ENCODE measurements at places on chromosomes 16 and 17.

DNA sequence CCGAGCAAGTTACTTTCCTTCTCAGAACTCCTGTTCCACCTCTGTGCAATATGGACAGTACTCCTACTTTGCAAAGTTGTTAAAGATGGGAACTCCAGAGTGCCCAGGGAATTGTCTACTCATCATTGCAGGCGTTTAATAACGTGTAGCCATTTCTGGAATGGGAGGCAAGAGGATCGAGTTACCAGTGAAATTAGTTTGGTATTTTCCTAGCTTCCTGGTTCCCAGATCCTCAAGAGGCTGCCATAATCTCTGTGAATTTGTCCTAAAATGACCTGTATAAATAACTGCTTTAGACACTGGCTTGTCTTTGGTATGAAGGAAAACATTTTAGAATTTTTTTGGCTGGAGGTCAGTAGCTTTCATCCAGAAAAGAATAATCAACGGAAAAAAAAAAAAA lies 27.7 kb downstream of the WWOX start:
- no peak for DNase-seq

DNA sequence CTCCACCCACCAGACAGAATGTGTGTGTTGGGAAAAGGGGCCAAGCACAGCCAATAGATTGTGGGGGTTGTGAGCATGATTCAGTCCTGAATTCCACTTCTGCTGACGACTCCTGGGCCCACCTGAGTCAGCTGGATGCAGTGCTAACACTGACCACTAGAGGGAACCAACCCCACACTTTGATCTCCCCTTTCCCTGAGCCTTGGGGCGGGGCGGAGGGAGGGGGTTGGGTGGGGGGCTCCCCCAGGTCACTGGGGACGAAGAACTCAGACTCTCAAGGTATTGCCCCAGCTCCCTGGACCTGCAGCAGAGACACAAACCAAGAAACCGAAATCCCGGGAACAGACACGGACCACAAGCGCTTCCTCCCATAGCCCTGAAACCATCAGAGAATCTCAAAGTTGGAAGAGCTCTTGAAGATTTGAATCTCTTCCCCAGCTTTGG lies 621 bp upstream of the CSHL1 start:
- DNase-seq: peak; percentile 23

DNA sequence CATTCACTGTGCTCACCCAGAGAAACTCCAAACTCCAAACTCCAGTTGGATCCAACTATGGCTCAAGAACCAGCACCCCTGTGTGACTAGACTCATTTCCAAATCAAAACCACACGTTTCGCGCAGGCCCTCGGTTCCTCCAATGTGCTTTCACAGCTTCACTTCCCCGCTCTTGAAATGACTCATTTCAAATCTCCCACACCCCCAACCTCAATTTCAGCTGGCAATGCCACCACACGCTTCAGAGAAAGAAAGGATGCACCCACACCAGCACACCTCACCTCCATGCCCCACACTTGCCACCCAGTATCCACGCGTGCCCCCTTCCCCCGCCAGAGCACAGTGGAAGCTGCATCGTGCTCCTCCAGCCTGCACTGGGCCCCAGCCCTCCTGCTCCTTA lies 9.0 kb downstream of the TMEM92 start:
- peak; percentile 77 for DNase-seq

DNA sequence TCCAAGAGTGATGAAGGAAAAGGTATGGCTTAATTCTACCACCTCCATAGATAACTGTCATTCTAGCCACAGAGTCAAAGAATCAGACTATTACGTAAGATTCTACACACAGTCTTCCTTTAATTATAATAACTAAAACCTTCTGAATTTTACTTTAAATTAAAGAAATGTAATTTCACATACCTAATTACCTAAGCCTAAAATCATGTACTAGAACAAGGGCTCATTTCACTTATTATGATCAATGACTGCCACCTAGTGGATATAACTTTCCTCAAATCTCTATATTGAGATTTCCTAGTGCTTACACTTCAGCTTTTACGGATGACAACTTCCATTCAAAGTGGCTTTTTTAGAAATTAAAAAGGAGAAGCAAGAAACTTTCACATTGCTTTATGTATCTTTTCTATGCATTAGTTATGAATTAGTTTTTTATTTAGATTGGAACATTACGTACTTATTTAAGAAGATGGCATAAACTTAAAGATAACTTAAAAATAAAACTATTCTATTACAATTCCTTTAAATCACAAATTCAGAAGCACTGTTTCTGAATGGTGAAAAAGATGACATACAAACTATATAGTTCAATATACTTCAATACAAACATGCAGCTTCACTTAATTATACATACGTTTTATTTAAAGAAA lies 18.2 kb upstream of the ABCA10 start:
- DNase-seq: peak; percentile 28

- no peak for DNase-seq
Observed at GRCh38 chr17:77215281-77215680, 74.5 kb downstream of the SEC14L1 start.

DNA sequence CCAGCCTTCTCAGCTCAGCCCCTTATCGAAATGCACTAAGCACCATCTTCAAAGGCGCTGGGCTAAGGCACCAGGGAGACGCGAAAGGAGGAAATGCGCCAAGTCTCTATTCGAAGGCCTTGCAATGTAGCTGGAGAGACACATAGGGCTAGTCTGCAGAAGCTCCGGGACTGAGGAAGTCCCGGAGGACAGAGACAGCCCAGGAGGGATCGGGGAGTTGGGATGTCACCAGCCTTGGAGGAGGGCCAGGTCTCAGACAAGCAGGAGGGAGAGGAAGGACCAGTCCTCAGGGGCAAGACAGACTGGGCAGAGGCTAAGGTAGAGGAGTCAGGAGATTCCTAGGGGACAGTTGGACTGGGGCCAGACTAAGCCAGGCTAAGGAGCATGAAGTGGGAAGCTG lies 8.5 kb downstream of the C17orf100 start:
- peak; percentile 78 for DNase-seq

GRCh38 chr17:50477976-50478375 lies 684 bp upstream of the RSAD1 start:
- no peak for DNase-seq

All from inflammatory macrophage (primary cell).